Activated CD4-positive, alpha-beta T cell treated with anti-CD3 and anti-CD28 coated beads, Interleukin-2, Interleukin-6, amounts not matched to agents 100 ng/mL and 50 ng/mL, durations not matched to agents 16 hours and 8 hours (primary cell): ENCODE measurements at places on chromosomes 3 and 15.

DNA sequence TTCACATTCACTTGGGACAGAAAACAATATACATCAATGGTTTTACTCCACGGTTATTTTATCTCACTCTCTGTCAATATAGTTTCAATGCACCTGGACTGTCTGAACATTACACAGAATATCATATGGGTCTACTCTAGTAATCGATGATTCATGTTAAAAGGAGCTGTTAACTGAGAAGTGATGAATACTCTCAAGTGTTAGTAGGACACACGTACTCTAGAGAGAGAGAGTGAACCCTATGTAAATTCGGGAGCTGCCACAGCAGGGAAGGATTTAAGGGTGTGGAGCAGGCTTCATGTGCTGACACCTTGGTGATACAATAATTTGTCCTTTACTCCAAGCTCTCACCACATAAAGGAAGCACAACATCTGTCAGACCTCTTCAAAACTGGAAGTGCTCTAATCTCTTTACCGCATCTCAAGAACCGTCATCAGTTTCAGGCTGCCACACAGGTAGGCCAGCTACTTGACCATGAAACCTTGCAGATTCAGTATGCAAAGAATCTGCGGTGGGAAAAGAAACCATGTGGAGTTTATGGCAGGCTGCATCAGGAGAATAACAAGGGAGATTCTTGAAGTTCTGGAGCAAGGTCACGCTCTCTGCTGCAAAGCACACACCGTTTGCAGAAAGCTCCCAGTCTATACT lies 199.2 kb upstream of the TMC3 start:
- DNase-seq = peak; percentile 11

DNA sequence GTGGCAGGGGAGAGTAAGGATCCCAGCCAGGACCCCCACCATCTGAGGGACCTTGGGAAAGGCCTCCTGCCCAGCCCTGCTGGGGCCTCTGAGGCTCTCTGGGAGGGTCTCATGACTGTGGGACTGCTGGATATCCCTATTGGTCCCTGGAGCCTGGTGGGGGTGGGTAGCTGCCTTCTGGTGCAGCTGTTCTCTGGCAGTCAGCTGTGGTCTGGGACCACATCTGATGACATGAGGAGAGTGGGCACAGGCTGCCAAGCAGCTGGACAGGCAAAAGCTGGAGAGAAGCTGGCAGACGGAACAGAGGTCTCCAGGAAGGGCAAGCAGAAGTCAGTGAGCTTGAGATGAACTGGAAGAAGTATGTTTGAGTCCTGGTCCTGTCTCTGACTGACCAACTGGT lies 22.4 kb downstream of the PLEKHO2 start:
- DNase-seq = no peak

DNA sequence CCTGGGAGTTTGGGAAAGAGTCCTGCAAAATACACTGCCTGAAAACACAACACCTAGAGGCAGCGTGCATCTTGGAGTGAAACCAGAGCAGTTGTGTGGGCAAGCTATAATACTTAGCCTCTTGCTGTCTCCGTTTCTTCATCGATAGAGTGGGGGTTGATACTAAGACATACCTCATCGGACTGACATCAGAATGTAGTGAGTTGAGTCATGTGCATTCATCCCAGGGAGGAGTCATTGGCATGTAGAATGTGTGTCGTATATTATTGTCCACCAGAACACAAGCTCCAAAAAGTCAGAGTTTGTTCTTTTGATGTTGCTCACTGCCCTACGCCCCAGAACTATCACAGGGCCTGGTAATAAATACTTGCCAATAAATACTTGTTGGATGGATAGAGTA lies 4.3 kb downstream of the SNTN start:
- DNase-seq = no peak

GRCh38 chr3:169774186-169774585 lies 990 bp downstream of the MYNN start:
- DNase-seq = no peak
